ENCODE measurements at places on chromosomes 6 and 20. TPM values are rescaled to one million over a fixed set of nuclear protein-coding genes. Genes with fewer than 3 reads are reported as not detected.

Gene SYCP2
- total RNA-seq, result 1.9 TPM

Gene GRM4
- under 0.01 TPM for total RNA-seq

Gene UNC5CL
- 3.6 TPM for total RNA-seq

Gene ACSS1
- total RNA-seq, result 45.8 TPM

Gene DNMT3B
- 2.4 TPM for total RNA-seq

Gene FAM83C
- not detected for total RNA-seq

Gene SLC24A3
- total RNA-seq, result 8.1 TPM

Gene PRICKLE4
- 4.0 TPM for total RNA-seq

Gene BEND6
- 2.6 TPM for total RNA-seq

Gene NOX3
- total RNA-seq, result not detected

Gene ARMH2
- total RNA-seq, result not detected

Gene TNXB
- 42.2 TPM for total RNA-seq

Gene ELOVL4
- 1.0 TPM for total RNA-seq

Gene FNDC11
- total RNA-seq, result 0.39 TPM

Gene SEL1L2
- total RNA-seq, result not detected

Gene SLC22A2
- total RNA-seq, result not detected

Gene DEF6
- 6.5 TPM for total RNA-seq

Gene ITPR3
- 122 TPM for total RNA-seq

Gene CD93
- 15.3 TPM for total RNA-seq

Gene WFDC12
- not detected for total RNA-seq

Gene METTL24
- total RNA-seq, result 3.8 TPM

Gene CENPW
- not detected for total RNA-seq

Gene CALHM6
- total RNA-seq, result 1.3 TPM

Gene C2
- 3.0 TPM for total RNA-seq

Gene ADGRB3
- total RNA-seq, result 0.93 TPM

Gene BTN3A1
- total RNA-seq, result 8.8 TPM

Gene MLN
- not detected for total RNA-seq

Gene RAET1E
- not detected for total RNA-seq

Gene FRS3
- total RNA-seq, result 4.0 TPM

Gene ATRN
- 81.8 TPM for total RNA-seq

Gene FRK
- total RNA-seq, result 2.3 TPM

Gene CEP43
- 30.0 TPM for total RNA-seq

Gene SIRPB1
- total RNA-seq, result not detected

Gene GTSF1L
- total RNA-seq, result not detected

Gene GSTA3
- total RNA-seq, result not detected

Gene CTAGE9
- total RNA-seq, result not detected

Gene TCP11
- total RNA-seq, result 1.0 TPM

Gene SAMD3
- total RNA-seq, result not detected

Gene CTCFL
- total RNA-seq, result not detected

Gene EDN1
- total RNA-seq, result 1.5 TPM

Gene MEI4
- 0.67 TPM for total RNA-seq

Gene OOEP
- not detected for total RNA-seq

Gene GSTA2
- total RNA-seq, result not detected

Gene ERVFRD-1
- not detected for total RNA-seq

Gene SIRPB2
- total RNA-seq, result 1.6 TPM

Gene CYP24A1
- 6.6 TPM for total RNA-seq
